CD8-positive, alpha-beta memory T cell (primary cell): ENCODE measurements at places on chromosomes 7 and 10. TPM values are rescaled to one million over a fixed set of nuclear protein-coding genes. Genes with fewer than 3 reads are reported as not detected.

DNA sequence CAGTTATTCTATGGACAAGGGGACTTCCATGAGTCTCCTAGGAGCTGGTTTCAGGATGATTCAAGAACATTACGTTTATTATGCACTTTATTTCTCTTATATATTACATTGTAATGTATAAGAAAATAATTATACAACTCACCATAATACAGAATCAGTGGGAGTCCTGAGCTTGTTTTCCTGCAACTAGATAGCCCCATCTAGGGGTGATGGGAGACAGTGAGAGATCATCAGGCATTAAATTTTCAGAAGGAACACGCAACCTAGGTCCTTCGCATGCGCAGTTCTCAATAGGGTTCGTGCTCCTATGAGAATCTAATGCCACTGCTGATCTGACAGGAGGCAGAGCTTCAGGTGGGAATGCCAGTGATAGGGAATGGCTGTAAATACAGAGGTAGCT is 137.9 kb downstream of the ANKRD30A start:
- DNase-seq: no peak

DNA sequence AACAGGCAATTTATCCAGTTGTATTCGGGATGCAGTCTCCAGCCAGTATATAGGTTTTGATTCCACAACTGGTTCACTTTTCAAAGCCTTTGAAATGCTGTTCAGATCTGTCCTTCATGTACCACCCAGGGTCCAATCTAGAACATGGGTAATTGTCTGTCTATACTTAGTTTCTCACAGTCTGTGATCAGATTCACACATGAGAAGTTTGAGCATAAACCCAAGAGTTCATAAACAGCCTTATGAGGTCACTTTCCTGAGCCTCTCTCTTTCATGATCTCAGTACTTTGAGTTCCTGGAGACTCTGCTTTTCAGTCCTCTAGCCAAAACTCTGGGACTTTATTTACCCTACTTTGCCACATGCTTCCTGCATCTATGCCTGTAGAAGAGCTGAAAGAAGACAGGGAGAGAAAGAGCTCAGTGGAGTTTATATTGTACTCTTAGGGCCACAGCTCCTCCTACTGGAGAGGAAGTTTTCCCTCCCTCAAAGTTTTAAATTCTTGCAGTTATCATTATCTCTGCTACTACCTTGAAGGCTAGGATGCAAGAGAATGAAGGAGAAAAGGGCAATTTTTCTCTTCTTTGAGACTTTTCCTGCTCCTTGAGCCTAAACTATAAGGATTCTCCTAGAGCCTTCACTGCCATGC is 172.0 kb downstream of the ZEB1 start:
- no peak for DNase-seq

The TMEM213 gene
- not detected for total RNA-seq

The GBX1 gene
- not detected for total RNA-seq

DNA sequence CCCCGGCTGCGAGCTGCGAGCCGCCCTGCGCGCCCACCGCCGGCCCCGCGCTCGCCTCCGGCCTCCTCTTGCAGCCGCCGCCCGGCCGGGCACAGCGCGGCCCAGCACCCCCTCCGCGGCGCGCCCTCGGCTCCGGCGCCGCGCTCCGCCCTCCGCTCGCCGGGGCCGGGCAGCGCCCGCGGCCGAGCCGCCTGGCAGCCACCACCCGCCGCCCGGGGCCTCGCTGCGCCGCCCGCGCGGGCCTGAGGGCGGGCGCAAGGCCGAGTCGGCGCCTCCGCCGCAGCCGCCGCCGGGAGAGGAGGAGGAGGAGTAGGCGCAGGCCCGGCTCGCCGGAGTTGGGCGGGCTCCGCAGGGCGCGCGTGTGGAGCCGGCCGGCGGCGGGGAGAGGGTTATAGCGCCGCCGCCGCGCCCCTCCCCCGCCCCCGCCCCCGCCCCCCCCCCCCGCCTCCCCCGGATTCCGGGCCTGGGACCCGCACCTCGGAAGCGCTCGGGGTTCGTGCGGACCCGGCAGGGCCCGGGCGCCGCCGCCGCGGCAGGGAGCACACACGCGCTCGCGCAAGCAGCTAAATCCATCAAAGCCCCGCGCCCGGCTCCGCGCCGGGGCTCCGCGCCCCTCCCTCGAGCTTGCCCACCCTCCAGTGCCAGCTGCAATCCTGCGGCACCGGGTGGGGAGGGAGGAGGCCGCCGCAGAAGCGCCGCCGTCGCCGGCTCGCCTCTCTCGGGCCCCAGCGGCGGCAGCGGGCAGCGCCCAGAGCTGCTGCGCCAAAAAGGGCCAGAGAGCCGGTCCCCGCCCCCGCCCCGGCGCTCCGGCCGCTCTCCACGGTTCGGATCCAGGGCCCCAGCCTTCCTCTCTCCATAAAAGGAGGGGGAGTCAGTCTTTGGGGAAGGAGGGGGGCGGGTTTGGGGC is at the start of gene PDGFA:
Gene PDGFA, minus strand, starts transcription at position 363 of the 907 bp plus-strand sequence. CDS start 845 bp downstream, outside the sequence.
- no peak for DNase-seq

DNA sequence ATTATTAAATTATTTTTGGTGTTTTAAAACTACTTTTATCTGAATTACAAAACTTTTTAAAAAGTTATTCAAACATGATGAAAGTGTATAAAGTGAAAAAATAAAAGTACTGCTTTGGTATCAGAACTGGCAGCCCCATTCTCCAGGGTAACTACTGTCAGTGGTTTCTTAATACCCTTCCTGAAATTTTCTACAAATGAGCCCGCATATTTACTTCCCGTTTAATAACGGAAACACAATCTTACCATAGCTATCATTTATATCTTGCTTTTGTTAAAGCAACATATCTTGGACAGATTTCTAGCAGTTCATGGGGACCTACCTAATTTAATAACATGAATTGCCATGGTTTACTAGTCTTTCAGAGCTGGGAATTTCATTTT is 249.9 kb downstream of the RNLS start:
- DNase-seq: no peak

The MKRN1 gene
- total RNA-seq: 66.3 TPM

DNA sequence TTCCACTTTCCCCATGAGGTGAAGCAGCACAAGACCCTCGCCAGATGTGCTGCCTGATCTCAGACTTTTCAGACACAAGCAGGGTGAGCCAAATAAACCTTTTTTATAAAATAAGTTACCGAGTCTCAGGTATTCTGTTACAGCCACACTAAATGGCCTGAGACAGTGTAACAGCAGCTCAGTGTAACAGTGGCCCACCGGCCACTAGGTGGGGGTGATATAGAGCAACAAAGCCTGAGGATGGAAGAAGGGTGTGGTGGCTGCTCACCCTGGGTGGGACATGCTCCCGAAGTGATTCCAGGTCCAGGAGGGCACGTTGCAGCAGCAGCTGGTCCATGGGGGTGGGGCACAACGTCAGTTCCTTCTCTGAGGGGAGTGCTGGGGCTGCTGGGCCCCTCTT is 44.6 kb downstream of the BMS1 start:
- no peak for DNase-seq

- no peak for DNase-seq
Observed at GRCh38 chr10:809671-810350, 120.3 kb upstream of the DIP2C start.

The NSMCE4A gene
- total RNA-seq: 67.8 TPM

DNA sequence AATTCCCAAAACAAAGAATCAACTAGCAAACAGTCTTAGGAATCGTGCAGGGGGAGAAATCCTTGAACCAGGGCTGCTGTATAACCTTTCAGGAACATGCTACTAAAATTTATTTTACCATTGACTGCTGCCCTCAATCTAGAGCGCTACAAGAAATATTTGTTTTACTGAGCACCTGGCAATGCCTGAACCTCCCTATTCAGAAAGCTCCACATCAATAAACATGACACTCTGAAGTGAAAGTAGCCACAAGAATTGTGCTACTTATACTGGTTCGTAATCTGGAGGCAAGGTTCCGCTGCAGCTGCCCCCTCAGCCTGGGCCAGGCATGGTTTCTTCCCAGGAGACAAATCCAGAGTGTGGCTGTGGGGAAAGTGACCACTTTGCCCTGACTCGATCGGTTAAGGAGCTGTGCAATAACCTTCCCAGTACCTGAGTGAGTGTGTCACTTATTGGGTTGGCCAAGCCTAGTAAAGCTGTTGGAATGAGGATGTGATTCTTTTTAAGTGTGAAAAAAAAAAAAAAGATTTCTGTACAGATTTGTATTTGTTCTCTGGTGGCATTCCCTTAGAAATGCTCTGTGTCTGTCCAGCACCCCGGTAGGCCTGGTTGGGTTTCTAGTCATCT is 7.7 kb downstream of the VWA2 start:
- DNase-seq: no peak

- DNase-seq: no peak
Observed at GRCh38 chr7:139854124-139854511, 25.1 kb downstream of the TBXAS1 start.

GRCh38 chr7:87658553-87658952 is 30.4 kb downstream of the RUNDC3B start:
- no peak for DNase-seq

GRCh38 chr10:52368725-52369124 is 54.6 kb downstream of the DKK1 start:
- DNase-seq: no peak

The HOXA4 gene
- 0.11 TPM for total RNA-seq

DNA sequence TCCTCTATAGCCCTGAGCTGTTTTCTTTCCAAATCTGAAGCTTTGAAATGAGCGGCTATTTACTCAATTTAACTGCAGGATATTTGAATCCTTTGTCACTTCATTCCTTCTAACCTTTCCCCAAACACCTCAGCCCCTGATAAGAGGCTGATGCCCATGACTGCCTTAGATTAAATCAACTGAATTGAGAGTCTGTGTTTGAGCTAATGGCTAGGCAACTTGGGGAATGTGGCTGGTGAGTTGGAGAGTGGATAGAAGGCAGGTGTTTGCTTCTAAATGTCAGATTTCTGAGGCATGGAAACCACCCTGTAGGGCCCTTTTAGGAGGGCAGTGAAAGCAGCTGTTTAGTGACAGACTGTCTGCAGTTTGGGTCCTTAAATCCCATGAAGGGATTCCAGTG is 759.9 kb downstream of the LRMDA start:
- DNase-seq: no peak

- no peak for DNase-seq
Observed at GRCh38 chr7:151982806-151983205, 26.6 kb downstream of the GALNTL5 start.

The FANK1 gene
- 0.44 TPM for total RNA-seq

- DNase-seq: no peak
Observed at GRCh38 chr10:81838950-81839349, 36.0 kb upstream of the NRG3 start.

The SRRM3 gene
- total RNA-seq: not detected

The LBX1 gene
- total RNA-seq: not detected

- DNase-seq: no peak
Observed at GRCh38 chr7:45237788-45238461, 80.3 kb downstream of the RAMP3 start.

The PLXNA4 gene
- total RNA-seq: not detected

GRCh38 chr7:68875857-68876256 is 722.4 kb upstream of the AUTS2 start:
- DNase-seq: no peak

DNA sequence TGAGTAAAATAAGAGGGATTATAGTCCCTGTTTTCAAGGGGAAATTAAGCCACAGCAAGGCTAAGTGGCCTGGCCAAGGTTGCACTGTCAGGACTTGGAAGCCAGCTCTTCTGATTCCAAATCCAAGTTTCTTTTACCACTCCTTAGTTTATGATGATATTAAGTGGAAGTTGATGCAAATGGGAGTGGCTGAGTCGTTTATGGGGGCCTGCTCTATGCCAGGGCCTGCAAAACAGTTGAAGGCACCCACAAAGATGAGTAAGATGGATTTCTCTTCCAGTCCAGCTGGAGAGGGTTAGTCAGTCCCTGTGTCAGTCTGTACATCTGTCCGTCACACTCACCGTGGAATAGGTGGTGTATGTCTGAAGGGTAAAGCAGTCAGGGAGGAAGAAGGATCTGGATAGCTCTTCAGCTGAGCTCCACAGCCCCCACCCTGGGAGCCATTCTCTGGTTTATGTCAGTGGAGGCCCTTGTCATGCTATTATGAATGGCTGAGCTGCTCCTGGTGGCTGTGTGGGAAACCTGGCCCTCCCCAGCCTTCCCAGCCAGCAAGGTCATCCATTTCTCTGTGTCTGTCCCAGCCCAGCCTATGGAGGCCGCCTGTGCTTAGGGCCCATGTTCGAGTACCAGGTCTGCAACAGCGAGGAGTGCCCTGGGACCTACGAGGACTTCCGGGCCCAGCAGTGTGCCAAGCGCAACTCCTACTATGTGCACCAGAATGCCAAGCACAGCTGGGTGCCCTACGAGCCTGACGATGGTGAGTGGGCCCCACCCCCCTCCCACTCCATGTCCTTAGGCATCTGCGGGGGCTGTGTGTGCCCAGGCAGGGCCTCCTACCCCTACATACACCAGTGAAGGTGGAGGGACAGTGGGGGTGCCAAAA is 44.5 kb downstream of the TBATA start:
- DNase-seq: no peak

GRCh38 chr7:140060243-140060630 is 2.5 kb downstream of the PARP12 start:
- no peak for DNase-seq
